ENCODE measurements at places on chromosomes 7 and 10.
A peak's percentile ranks its signal among the peaks of the same experiment; 100 is the strongest.

- DNase-seq = no peak
These were observed 269.7 kb upstream of the HABP2 start for GRCh38 chr10:113283189-113283588.

DNA sequence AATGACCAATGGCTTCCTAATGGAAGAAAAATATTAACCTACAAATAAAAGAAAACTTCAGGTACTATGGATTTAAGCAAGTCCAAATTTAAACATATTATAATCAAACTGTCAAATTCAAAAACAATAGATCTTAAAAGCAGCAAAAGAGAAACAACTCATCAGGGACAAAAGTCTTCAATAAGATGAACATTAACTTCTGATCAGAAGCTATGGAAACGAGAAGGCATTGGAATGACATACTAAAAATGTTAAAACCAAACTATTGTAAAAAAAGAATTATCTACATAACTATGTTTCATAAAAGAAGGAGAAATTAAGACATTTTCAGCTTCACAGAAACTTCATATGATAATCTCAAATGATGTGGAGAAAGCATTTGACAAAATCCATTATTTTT, 334.7 kb downstream of the ANKRD7 start:
- no peak for DNase-seq

- DNase-seq = peak; percentile 70
These were observed 11.9 kb downstream of the HNRNPF start for GRCh38 chr10:43396928-43397624.

GRCh38 chr7:17530741-17531421, 232.4 kb downstream of the AHR start:
- no peak for DNase-seq

- DNase-seq = no peak
These were observed at the start of gene CNNM1 for GRCh38 chr10:99329304-99329553. Gene CNNM1, plus strand, starts transcription at chr10:99329356. Its CDS starts 32 bp downstream, at chr10:99329388.

DNA sequence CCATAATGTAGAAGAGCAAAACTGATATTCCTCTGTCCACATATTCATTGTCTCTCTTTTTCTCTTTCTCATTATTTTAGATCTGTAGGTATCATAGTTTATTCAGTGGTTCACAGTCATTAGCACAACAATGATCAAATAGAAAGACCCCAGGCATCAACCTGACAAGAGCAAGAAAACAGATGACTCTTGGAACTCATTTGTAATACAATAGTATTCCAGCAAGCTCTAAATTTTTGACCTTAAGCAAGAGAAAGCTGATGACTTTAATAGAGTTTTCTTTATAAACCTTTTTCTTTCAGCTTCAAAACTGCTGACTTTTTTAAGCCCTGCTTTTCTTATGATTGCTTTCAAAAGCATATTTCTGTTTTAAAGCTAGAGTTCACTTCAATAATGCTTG, 507.5 kb upstream of the SORCS1 start:
- no peak for DNase-seq

DNA sequence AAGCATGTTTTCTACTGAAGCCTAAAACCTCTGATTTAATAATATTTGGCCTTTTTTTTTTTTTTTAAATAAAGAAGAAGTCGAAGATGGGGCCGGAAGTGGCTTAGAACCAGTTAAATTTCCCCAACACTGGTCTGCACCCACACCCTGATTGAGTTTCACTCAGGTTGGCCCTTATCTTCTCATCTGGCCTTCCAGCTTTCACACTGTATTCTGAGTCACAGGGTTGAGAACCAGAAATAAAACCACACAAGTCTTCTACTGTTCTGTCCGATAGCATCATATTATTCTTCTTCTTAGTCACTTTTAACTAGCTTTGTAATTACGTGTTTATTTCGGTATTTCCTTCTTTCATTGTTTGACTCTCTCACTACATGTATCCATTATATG, 9.9 kb downstream of the ZNF365 start:
- DNase-seq = no peak

DNA sequence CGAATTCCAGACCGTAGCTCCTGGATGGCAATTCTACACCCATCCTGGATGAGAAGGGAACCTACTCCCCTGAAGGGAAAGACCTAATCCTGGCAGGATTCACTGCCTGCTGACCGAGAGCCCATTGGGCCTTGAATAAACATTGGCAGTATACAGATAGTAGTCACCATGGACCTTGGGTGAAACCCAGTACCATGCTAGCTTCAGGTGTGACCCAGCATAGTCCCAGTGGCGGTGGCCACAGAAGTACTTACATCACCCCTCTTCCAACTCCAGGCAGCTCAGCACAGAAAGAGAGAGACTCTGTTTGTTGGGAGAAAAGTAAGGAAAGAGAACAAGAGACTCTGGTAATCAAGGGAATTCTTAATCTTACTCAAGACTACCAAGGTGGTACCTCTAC, 97.2 kb upstream of the SLC13A1 start:
- no peak for DNase-seq

DNA sequence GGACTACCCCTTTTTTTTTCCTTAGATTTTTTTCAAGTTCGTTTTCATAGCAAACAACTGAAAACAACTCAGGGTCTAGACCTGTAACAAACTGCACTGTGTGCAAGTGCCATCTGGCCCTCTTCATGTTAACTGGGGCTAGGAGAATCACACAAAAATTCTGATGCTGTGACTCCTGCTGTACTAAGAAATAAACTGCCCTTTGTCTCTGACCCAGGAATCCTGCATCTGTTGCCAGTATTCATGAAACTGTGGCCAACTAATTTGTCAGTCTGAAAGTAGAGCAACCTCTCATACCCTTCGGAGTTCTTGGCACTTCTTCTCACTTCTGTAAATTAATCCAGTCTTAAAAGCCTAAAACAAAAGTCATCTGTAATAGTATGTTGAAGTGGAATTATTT, 218.4 kb upstream of the PCDH15 start:
- DNase-seq = no peak

DNA sequence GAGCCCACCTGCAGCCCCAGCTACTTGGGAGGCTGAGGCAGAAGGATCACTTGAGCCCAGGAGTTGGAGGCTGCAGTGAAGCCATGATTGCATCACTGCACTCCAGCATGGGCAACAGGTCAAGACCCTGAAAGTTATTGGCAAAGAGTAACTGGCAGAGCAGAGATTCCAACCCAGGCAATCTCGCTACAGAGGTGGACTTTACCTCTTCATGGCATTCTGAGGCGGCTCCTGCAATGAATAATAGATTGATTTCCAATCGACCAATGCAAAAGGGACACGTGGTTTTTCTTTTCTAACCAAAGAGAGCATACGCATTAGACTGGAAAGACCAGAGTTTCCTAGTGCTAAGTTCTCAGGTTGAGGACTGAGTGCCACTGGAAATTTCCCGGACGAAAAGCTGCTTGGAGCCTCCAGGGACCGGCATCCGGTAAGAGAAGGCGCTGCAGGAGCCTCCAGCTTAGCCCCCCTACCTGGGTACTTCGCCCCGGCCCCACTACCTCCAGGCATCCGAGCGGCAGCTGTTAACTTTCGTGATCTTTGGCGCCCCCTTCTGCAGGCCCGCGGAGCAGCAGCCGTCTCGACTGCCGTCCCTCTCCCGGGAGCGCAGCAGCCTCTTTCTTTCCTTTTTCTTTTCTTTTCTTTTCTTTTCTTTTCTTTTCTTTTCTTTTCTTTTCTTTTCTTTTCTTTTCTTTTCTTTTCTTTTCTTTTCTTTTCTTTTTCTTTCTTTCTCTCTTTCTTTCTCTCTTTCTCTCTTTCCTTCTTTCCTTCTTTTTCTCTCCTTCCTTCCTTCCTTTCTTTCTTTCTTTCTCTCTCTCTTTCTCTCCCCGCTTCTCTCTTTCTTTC, 4.1 kb downstream of the MBLAC1 start:
- no peak for DNase-seq

- no peak for DNase-seq
These were observed 471.3 kb downstream of the PARD3 start for GRCh38 chr10:34343764-34344163.

DNA sequence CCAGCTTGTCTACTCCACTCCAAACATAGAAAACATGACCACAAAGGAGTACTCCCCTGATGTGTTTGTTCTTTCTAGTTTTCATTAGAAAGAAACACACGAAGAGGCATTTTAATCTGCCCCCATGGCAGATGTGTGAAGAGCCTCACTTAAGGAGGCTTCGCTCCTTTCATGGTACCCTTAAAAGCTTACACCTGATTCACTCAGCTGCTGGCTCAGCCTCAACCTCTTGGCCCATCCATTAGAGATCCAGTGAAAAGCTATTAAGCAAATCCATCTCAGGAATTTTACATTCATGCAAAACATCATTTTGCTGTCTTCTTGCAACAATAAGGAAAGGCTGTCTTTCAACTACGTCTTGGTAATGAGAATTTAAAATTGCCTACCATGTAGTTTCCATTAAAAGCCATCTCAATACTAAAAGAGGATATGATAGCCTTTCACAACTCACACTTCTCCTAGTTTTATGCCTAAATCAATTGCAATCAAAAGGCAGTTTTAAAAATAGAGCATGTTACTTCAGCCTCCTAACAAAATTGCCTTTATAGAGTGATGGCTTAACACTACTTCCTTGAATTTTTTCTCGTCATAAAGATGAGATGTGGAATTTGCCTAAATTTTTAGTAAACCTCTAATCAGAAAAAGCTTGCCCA, 22.7 kb downstream of the MACC1 start:
- no peak for DNase-seq

DNA sequence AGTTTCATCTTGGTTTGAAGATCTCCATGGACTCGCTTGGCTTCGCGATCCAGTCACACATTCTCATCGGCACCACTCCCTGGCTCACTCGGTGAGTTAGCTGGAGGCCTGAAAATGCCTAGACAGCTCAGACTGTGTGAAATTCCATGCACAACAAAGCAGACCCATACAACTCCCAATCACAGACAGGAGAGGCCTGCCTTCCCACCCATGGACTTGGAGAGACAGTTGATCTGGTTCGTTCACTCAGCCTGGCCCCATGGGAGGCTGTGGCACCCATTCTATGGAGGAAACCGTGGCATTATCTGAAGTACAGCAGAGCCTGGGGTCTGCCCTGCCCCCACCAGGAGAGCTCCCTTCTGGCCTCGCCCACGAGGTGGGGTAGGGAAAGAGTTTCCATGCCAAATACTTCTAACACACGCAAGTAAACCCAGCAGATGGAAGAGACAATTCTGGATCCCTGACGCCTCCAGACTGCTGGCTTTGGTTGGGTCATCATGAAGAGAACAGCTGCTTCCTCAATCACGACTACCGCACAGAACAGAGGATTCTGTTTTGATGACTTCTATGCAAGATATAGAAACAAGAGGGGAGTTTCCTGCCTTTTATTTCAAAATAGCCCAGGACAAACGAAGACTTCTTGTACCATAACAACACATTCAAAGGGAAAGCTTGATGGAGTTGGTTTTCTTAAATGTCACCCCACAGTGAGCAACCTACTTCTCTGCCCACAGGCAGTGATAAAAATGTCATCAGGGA, 15.9 kb downstream of the FAM53B start:
- DNase-seq = no peak

- DNase-seq = no peak
These were observed 14.6 kb downstream of the VOPP1 start for GRCh38 chr7:55557666-55558188.

GRCh38 chr10:48765039-48765438, 80.4 kb downstream of the WDFY4 start:
- DNase-seq = no peak

DNA sequence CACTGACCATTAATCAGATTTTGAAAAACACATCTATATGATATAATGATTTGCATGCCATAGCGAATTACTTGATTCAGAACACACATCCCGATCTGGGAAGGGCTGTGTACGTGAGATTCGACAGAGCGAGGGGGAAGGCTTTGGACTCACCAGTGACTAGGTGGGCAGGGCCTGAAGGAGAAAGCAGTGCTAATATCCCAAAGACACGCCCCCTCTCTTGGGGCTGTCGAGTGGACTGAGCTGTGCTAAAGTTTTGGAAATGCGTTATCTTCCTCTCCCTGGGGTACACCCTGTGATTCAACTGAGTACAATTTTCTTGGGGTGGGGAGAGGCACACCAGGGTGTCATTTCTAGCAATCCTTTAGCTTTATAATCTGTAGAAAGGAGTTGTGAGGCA, 1.8 kb downstream of the LRRC17 start:
- DNase-seq = no peak

DNA sequence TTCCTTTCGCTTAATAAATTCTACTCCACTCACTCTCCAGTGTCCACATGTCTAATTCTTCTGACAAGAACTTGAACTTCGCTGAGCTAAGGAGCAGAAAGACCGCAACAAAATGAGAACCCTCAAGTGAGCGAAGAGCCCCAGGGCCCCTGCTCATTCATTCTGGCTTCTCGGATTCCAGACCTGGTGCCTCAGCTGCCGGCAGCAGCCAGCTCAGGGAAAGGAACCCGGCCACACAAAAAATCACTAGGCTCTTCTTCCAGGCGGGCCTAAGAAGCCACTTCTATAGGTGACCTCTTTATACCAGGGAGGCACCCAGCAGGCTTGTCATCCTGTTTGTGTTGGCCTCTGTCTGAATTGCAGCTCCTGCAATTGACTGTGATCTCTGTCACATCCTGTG, 33.3 kb downstream of the OTUD1 start:
- DNase-seq = no peak

- DNase-seq = no peak
These were observed 59.3 kb downstream of the PRTFDC1 start for GRCh38 chr10:24893127-24893526.

- peak; percentile 58 for DNase-seq
These were observed 34.1 kb upstream of the NOBOX start for GRCh38 chr7:144437370-144438191.

GRCh38 chr10:31961277-31962074, 32.8 kb upstream of the ARHGAP12 start:
- DNase-seq = no peak

- DNase-seq = no peak
These were observed 40.4 kb downstream of the GFRA1 start for GRCh38 chr10:116232613-116233012.

GRCh38 chr10:51879238-51879637, 179.8 kb upstream of the CSTF2T start:
- DNase-seq = no peak

DNA sequence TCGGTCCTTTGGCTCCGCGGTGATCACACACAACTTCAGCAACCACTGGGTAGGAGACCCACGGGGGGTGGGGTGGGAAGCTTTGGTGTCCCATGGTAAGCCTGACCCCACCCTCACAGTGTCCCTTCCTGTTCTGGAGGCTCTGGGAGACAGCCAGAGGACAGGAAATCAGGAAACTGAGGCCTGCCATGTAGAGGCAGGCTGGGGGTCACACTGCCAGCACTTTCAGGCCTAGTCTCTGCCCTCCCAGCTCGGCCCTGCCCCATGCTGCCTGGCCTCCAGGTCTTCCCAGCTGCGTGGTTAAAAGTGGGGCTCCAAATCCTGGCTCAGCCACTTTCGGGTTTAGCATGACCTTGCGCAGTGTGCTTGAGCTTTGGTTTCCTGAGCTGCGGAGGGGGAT, 10.9 kb downstream of the AQP1 start:
- no peak for DNase-seq

GRCh38 chr7:131095346-131095745, 232.3 kb upstream of the MKLN1 start:
- no peak for DNase-seq

GRCh38 chr10:124453960-124454610, 4.2 kb upstream of the NKX1-2 start:
- no peak for DNase-seq

- no peak for DNase-seq
These were observed 798.1 kb downstream of the GATA3 start for GRCh38 chr10:8852546-8852945.
